Fibroblast of skin of left biceps (primary cell): ENCODE measurements at places on chromosomes 1 and 21.

- DNase-seq, result no peak
Measured at GRCh38 chr1:112929979-112930378, 26.0 kb downstream of the SLC16A1 start.

DNA sequence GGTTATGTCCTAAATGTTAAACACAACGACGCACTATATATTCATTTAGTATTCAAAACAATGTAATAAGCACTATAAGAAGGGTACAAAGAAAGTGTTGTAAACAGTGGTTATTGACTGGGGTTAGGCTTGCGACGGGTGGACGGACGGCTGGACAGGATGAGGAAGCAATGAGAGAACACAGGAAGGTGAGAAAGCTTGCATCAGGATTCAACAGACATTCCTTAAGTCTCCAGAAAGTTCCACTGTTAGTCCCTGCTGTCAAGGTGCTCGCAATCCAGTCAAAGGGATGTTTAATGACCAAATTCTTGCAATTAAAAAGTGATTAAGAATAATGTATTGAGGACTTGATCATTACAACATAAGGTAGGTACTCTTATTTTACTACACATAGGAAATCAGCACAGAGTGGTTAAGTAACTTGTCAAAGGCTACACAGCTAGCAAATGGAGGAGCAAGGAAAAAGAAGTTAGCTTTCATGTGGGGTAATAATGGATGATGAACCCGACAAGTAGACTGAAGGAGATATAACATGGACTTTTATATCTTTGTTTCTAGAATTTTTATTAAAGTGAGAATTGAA, 994 bp upstream of the ACBD6 start:
- DNase-seq, result no peak

DNA sequence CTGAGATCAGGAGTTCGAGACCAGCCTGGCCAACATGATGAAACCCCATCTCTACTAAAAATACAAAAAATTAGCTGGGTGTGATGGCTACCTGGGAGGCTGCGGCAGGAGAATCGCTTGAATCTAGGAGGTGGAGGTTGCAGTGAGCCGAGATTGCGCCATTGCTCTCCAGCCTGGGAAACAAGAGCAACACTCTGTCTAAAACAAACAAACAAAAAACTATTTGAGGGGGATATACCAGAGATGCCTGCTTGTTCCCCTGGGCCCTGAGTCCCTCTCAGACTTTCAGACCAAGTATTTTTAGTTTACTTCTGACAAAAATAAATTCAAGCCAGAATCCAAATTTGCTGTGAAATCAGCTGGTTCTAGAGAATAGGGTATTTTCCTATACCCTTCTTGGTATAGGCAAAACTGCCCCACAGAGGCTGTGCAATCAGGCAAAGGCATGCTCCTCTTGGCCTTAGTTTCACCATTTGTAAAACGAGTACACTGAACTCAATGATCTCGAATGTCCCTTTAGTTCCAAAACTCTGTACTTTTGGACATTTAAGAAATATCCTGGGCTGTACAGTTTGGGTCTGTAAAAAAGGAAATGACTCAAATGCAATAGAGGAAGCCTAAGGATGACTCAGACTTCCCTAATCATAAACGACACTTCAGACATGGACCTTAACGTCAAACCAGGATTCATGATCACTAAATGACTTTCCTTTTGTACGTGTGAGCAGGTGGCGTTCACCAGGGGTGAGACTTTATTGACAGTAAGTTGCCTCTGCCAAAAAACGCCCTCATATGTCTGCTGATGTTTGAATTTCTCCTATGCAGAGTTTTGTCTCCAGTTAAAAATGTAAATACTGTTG, 16.1 kb downstream of the ENSA start:
- no peak for DNase-seq

- no peak for DNase-seq
Measured at GRCh38 chr1:91589437-91589836, 88.8 kb downstream of the CDC7 start.

- no peak for DNase-seq
Measured at GRCh38 chr1:227824204-227824603, 8.7 kb downstream of the PRSS38 start.

DNA sequence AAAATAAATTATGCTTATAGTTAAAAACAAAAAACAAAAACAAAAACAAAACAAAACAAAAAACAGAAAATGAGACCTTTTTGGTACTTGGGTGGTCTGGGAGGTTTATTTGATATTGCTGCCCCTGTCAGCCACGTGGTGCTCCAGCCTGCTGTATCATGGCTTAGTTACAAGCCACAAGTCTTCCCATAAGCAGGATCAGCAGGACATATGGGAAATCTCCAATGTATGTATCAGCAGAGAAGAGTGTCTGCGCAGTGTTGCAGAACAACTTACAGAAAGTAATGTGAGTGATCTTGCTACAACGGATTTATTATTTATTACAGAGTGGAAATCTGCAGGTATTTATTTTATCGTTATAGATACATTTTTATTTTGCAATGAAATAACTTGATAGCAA, 423.0 kb upstream of the TMPRSS15 start:
- DNase-seq, result no peak

DNA sequence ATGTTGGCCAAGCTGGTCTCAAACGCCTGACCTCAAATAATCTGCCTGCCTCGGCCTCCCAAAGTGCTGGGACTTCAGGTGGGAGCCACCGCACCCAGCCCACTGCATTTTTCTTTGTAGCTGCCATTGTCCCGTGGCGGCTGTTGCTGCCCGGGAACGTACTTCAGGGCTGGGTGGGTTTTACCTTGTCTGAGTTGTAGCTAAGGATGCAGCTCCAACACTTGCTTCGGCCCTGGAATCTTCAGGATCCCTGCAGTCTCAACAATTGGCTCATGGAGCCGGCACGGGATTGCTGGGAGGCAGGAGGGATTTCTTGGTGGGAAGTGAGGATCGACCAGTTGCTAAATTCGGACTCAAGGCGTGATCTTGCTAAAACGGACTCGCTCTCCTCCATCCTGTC, 10.7 kb downstream of the TNFRSF8 start:
- no peak for DNase-seq

GRCh38 chr1:240000634-240001033, 91.0 kb upstream of the FMN2 start:
- DNase-seq, result peak; percentile 36

GRCh38 chr21:41614511-41614910, 106.6 kb upstream of the TMPRSS2 start:
- DNase-seq, result no peak

DNA sequence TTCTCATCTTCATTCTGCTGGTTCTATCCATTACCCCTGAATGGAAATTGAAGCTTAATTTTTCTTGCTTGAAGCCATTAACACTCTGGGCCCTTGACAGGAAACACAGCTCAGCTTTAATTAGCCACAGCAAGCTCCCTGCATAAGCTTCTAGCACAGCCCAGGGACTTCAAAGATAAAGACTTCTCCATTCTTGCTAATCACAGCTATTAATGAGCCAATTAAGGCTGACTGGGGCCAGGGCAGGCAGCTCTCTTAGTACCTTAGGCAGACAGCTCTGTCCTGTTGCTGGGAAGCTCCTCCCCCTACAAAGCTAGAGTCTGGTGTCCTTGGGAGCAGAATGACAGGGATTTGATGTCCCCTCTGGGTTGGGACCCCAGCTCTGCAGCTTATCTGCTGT, 27.9 kb upstream of the TRABD2B start:
- no peak for DNase-seq

GRCh38 chr1:107016376-107016978, 40.0 kb upstream of the PRMT6 start:
- DNase-seq, result no peak

GRCh38 chr1:196372896-196373536, 235.2 kb downstream of the KCNT2 start:
- no peak for DNase-seq

DNA sequence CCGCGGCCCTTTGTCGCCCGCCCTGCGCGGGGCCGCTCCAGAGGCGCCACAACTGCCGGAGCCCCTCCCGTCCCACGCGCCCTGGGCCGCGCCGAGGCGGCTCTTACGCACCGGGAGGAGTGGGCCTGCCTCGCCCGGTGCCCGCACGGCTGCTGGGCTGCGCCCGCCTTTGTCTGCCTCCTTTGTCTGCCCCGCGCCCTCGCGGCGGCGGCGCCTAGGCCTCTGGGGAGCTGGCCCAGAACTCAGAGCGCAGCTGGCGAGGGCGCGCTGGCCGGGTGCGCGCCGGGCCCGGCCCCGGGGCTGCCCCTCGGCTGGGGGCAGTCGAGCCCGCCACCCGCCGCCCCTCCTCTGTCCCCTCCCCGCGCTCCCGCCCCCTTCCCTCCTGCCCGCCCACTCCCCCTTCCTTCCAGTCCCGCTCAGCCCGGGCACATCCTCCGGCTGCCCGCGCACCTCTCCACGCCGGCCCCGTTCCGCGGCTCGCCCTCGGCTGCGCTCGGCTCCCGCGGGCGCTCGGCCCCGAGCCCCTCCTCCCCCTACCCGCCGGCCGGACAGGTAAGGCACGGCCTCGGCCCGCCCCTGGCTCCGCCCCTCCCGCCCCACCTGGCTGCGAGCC, at the start of gene DRAXIN:
DRAXIN (plus strand) TSS at position 409 of the 613 bp plus-strand sequence. CDS start 14,549 bp downstream, outside the sequence.
- DNase-seq, result no peak

DNA sequence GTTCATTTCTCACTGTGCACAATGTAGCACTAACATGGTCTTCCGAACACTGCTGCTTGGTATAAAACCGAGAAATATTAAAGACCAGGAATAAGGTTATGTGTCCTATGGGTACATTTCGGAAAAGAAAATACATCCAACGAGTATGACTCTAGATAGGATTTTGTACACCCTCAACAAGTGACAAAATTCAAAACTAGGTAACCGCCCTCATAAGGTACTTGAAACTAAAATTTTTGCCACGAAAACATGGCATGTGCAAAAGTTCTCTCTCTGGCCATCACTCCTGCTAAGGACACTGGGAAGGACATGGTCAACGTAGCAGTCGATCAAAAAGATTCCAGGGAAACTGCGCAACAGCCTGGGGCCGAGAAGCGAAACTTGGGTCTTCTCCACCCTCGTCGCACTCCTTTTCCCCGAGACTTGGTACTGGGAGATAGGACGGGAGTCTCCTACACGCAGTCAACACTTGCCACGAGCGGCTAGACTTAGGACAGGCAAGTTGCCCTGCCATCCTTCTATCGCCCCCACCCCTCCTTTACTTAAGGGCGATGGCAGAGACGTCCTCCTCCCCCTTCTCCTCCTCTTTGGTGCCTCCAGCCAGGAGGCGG, 338 bp upstream of the TOR1AIP1 start:
- DNase-seq, result peak; percentile 72

GRCh38 chr1:47441450-47442106, 3.7 kb downstream of the FOXD2 start:
- no peak for DNase-seq

DNA sequence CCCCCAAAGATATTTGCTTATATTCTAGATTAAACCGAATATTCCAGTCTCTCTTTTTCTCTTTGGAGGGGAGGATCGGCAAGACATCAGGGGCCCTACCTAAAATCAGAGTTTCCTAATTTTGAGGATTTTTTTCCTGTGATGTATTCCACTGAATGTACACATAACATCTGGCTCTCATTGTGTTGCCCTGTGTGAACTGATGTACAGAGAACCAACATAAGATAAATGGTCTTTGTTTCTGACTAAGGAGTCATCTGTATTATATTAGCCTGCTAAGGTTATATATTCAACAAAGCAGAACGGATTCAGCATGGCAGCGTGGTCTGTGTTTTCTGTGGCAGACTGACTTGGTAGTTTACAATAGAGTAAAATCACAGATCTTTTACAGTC, 114.8 kb upstream of the NCAM2 start:
- DNase-seq, result peak; percentile 75

- DNase-seq, result no peak
Measured at GRCh38 chr1:50930965-50931737, 28.9 kb downstream of the FAF1 start.

DNA sequence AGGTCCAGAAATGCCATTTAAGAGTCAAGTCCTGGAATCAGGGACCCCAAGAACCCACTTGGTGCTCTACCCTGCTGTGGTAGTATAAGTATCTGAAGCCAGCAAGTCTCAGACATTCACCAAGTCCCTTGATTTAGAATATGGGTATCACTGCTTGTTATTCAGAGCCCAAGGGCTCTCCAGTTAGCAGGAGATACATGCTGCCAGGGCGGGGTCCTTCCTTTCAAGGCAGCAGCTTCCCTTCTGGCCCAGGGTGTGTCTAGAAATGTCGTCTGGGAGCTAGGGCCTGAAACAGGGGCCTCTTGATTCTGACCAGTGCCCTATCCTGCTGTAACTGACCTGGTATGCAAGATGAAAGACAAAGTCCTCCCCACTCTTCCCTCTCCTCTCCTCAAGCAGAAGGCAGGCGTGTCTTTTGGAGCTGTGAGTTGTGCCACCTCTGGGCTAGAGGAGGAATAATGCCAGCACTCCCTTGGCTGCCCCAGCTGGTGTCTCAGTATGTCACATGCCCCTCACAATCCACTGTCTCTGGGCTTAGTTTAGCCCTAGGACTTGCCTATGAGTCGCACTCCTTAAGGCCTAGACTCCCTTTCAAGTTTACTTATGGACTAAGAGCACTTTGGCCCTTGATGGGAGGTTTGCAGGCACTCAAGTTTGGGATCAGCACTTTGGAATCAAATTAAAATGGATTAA, 200.2 kb downstream of the MRPL39 start:
- no peak for DNase-seq

DNA sequence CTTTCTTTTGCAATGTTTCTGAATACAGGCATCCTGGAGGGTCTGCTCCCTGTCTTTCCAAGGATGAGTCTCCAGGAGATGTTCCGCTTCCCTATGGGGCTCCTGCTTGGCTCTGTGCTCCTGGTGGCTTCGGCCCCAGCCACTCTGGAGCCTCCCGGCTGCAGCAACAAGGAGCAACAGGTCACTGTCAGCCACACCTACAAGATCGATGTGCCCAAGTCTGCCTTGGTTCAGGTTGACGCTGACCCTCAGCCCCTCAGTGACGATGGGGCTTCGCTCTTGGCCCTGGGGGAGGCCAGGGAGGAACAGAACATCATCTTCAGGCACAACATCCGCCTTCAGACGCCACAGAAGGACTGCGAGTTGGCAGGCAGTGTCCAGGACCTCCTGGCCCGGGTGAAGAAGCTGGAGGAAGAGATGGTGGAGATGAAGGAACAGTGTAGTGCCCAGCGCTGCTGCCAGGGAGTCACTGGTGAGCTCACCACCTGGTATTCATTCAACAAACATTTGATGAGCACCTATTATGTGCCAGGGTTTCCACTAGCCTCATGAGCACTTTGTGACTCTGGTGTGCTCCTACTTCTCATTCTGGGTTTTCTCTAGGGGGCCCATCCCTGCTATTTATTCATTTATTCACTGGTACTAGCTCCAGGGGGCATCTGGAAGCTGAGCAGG, 9.9 kb downstream of the TNN start:
- no peak for DNase-seq

GRCh38 chr1:41580021-41580420, 95.5 kb upstream of the EDN2 start:
- no peak for DNase-seq
